ENCODE measurements at places on chromosomes 5 and 9.

- DNase-seq: peak; percentile 90
These were observed 50.5 kb upstream of the EXOC3 start for GRCh38 chr5:392431-392988.

DNA sequence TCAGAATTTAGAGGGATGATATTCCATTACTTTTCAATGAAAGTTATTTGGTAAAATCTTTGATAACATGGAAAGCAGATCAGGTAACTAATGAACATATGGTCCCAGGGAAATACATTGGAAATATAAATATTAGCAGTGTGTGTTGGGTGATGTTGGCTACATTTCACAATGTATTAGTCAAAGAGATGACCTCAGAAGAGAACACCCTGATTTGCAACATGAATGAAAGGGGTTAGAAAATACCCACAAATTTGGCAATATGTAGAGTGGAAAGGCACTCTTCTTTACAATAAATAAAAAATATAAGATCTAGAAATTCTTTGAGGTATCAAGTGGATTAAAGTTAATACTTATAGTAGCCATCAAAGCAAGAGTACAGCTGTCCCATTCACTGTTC, 606.7 kb downstream of the PSAT1 start:
- DNase-seq: no peak

DNA sequence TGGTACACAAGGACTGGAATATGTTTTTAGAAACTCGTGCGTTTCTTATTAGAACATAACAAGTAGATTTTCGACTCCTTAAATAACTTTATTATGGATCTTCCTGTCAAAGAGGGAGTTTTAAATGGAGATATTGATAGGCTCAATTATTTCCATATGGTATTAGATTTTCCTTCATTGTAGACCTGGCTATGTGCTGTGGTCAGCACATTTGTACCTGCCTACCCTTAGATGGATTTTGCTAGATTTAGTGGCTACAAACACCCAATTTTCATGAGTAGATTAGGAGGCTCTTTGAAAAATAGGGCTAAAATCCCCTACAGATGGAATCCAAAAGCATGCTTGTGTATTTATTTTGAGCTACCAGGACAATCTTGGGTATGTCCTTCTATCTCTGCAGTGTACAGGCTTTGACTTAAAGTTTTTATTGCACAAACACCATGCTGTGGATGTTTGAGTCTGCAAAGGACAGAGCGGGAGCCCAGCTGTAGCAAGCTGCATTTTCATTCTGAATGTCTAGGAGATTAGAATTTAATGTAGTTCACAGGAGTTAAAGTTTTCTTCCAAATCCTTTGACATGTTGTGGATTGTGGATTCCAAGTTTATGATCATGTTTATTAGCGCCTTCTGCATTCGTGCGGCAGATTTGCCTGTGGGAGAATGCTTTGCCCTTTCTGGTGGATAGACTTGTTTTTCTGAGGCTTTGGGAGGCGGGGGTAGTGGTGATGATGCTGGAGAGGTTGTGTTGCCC, 41.6 kb downstream of the GADD45G start:
- DNase-seq: no peak

GRCh38 chr9:71446473-71447411, 321.6 kb downstream of the CEMIP2 start:
- DNase-seq: peak; percentile 80

- DNase-seq: no peak
These were observed 78.4 kb upstream of the ATP10B start for GRCh38 chr5:160930406-160930805.

DNA sequence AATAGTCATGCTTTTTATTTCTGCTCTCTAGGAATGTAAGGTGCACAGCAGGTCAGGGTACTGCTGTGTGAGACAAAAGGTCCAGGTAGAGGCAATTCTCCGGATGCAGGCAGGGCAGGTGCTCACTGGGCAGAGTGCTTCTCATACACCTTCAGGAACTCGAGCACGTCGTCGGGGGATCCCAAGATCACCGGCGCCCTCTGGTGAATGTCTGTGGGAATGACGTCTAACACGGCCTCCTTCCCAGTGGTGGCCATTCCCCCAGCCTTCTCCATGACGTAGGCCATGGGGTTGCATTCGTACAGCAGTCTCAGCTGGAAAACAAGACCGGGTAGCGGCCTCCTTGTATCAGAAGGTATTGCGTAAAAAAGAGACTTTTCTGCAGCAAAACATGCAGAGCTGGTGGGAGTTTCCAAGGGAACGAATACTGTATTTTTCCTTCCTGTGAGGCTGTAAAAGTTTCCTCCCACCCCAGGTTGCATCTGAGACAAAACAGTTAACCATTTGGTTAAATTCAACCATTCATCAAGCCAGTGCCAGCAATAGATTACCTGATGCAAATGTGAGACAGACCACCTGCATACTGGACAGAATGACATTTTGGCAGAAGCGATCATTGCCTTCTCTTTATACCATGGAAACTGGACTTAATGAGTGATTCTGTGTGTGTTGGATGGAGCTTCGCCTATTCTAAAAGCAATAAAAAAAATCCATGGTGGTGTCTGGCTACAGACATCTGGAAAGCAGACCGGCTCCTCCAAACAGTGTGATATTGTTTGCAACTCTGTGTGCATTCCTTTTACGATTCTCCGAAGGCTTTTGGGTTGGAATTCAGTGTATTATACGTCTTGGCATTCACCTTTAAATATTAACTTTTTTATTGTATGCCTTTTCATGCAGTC, 9.9 kb upstream of the FBP2 start:
- DNase-seq: peak; percentile 43

DNA sequence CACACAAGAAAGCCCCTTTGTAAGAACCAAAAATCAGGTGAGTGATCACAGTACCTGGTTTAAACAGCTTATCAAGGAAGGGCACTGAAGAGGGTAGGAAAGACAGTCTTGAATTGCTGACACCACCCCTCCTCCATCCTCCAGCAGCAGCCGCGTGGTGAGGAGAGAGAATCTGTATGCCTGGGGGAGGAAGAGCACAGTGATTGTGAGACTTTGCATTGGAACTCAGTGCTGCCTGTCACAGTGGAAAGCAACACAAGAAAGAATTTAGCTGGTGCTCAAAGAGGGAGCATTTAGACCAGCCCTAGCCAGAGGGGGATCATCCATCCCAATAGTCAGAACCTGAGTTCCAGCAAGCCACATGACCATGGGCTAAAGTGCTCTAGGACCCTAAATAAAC, 11.6 kb upstream of the STX17 start:
- no peak for DNase-seq

DNA sequence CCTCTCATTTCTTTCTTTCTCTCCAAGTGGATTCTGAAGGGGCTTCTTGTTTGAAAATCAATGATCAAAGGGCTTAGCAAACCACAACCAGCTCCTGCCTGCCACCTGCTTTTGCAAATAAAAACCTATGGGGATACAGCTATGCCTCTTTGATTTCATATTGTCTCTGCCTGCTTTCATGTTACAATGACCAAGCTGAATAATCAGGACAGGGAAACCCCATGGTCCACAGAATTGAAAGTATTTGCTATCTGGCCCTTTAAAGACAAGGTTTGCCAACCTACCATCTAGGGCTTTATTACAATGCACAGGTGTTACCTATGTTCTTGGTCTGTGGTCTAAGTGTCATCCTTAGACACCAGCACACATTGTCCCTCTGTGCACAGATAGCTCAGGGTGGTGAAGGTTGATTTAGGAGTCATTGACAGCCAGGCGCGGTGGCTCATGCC, 28.8 kb upstream of the PLIN2 start:
- no peak for DNase-seq

DNA sequence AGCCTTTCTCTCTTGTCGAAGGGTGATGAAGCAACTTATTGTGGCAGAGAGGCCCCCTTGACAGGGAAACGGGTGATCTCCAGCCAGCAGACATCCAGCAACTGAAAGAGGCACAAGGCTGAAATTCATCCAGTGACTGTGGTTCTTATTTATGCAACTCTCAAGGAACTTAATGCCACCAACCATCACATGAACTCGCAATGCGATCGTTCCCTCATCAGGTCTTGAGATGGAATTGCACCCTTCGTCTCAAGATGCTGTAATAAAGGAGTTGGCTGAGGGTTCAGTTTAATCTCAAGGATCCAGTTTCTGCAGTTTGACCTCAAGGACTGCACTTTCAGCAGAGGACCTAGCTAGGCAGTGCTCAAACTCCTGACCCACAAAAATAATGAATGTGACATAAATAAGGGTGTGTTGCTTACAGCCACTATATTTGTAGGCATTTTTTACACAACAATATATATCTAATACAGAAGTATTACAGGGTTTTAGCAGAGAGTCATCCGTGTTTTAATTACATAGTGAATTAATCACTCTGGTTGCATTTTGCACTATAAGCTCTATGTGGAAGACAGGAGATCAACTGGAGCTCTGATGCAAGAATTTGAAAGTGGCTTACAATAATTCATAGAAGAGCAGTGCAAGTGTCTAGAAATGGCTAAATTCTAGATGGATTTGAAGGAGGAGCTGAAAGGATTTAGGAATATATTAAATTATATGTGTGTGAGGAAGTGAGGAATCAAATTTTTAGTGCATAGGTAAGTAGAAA, 957.8 kb upstream of the CTNND2 start:
- no peak for DNase-seq

- no peak for DNase-seq
These were observed 90.4 kb downstream of the SERINC5 start for GRCh38 chr5:80165452-80165851.

- peak; percentile 55 for DNase-seq
These were observed 2.3 kb downstream of the DENND4C start for GRCh38 chr9:19232823-19233194.

GRCh38 chr5:155728857-155729683, 597.9 kb upstream of the SGCD start:
- DNase-seq: peak; percentile 75

GRCh38 chr9:136658849-136659535, 3.7 kb upstream of the EGFL7 start:
- DNase-seq: no peak

- no peak for DNase-seq
These were observed 97.4 kb upstream of the MAST4 start for GRCh38 chr5:66498791-66499207.

DNA sequence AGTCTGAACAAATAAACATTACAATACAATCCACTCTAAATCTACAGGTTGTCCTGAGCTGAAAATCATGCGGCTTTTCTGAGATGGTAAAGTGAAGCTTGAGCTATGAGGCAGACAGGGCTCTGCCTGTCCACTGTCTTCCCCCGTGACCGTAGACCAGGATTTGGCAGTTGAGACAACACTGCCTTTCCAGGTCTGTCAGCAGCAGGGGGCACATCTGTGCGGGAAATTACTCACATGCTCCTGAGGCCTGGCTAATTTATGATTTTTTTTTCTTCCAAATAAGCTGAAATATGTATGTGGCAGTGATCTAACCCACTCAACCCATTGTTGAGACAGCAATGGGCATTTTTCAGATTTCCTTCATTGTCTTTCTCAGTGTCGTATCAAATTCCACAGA, 307.9 kb downstream of the FBXL7 start:
- peak; percentile 84 for DNase-seq

- peak; percentile 44 for DNase-seq
These were observed 20.1 kb downstream of the LHFPL2 start for GRCh38 chr5:78628270-78628992.

DNA sequence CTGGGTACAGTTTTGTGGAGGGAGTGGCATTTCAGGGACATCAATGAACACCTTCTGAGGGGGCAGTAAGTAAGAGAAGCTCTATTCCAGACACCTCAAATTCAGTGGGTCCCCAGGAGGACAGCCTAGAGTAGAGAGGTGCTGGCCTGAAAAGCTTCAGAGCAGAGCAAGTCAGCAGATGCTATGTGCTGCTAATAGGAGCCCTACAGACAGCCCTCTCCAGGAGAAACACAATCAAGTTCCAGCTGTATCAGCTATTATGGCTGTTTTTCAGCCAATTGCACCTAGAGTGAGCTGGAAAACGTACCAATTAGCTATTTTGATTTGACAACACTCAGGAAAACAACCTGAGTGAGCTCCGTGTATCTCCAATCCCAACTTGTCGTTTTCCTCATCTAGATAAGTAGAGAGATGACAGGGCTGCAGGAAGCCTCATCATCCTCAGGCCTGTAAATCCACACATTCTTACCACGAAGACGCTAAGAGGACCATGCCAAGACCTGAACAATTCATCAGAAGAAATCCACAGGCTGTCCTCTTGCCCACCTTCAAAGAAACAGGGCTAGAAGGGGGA, 104.9 kb downstream of the PIK3R1 start:
- DNase-seq: no peak

GRCh38 chr5:64161420-64161819, 4.2 kb upstream of the RNF180 start:
- no peak for DNase-seq

DNA sequence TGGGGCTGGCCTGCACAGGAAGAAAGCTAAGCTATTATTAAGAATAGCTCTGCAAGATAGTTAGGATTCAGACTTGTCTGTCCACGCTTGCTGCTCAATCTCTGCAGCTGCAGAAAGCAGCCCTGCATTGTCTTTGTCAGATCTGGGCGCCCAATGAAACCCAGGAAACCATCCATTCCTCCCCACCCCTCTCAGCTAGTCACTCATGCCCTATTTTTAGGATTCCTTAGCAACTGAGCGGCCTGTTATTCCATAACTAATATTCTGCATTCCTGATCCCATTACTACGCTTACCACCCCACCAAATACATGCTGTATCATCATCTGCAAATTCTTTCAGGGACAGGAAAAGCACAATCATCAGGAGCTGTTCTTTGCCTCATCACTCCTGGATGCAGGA, 52.9 kb upstream of the APC start:
- peak; percentile 95 for DNase-seq

DNA sequence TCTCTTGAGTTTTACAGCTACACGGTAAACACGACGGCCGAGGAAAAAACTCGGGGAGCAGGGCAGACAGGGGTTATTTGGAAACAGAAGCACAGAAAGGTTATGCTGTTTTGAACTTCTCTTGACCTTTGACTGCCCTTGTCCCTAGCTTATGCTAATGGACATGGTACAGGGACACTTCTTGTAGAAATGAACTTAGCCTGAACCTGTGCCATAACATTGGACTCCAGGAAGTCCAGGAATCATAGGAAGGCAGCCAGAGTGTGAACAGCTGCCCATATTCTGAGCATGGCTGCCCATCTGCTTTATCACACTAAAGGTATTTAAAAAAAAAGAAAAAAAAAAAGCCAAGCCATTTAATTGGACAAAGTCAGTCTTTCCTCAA, 46.1 kb downstream of the NR6A1 start:
- no peak for DNase-seq

DNA sequence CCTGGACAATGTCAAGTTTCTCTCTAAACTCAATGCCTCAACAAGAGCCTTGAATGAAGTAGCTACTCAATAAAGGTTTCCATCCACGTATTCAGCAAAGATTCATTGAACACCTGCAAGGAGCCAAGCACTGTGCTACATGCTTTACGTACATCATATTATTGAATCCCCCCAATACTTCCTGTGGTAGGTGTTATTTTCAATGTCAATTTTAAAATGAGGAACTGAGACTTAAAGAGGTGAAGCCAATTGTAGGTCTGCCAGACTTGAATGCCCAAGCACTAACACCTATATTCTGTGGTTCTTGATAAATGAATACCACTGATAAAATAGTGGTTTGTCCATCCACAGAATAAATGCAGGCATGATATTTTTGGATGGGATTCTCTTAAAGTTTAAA, 162.3 kb downstream of the DRD1 start:
- no peak for DNase-seq

- no peak for DNase-seq
These were observed 159.1 kb upstream of the ACOT12 start for GRCh38 chr5:81552852-81553566.

- no peak for DNase-seq
These were observed 343.0 kb upstream of the EDIL3 start for GRCh38 chr5:84727708-84728107.

Data from fibroblast of skin of back (primary cell).